ENCODE measurements at places on chromosomes 4 and X. TPM values are rescaled to one million over a fixed set of nuclear protein-coding genes. Genes with fewer than 3 reads are reported as not detected.

The COX7B gene
- 144 TPM for total RNA-seq

The ARAF gene
- total RNA-seq = 54.8 TPM

The HMX1 gene
- not detected for total RNA-seq

The MAP9 gene
- total RNA-seq = 0.15 TPM

The CNKSR2 gene
- 2.4 TPM for total RNA-seq

The ETDB gene
- not detected for total RNA-seq

The GUCY1B1 gene
- total RNA-seq = 5.6 TPM

The HELT gene
- not detected for total RNA-seq

The GPR101 gene
- total RNA-seq = not detected

The IL13RA2 gene
- 2.8 TPM for total RNA-seq

The BTK gene
- 3.3 TPM for total RNA-seq

The ADH4 gene
- total RNA-seq = 683 TPM

The SYTL5 gene
- 2.4 TPM for total RNA-seq

GRCh38 chr4:152458801-152459302, 77.0 kb downstream of the FBXW7 start:
- no peak for DNase-seq

DNA sequence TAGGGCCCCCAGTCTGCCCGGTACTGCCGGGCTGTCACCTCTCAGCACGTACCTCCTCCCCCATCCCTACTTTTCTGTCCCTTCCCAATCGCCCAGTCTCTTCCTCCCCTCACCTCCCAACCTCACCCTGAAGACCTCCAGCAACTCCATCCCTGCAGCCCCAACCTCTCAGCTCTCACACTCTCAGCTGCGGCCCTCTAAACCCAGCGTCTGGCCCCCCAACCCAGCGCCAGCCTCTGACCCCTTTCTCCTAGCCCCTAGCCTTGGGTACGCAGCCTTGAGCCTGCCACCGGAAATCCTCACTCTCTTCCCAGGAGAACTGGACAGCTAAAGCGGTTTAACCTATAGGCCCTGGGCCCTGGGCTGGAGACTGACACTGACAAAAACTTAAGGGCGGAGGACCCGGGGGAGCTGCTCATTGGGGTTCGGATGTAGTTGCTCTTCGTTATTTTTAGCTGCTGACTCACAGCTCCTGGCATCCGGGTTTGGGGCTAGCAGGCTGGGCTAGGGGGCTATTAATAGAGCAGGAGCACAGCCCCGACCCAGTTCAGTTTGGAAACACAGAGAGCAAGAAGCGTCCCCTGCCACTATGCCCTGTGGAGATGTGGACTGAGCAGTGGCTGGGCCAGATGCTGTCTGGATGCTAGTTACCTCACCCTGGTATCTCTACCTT, 9.6 kb upstream of the DLG3 start:
- no peak for DNase-seq

DNA sequence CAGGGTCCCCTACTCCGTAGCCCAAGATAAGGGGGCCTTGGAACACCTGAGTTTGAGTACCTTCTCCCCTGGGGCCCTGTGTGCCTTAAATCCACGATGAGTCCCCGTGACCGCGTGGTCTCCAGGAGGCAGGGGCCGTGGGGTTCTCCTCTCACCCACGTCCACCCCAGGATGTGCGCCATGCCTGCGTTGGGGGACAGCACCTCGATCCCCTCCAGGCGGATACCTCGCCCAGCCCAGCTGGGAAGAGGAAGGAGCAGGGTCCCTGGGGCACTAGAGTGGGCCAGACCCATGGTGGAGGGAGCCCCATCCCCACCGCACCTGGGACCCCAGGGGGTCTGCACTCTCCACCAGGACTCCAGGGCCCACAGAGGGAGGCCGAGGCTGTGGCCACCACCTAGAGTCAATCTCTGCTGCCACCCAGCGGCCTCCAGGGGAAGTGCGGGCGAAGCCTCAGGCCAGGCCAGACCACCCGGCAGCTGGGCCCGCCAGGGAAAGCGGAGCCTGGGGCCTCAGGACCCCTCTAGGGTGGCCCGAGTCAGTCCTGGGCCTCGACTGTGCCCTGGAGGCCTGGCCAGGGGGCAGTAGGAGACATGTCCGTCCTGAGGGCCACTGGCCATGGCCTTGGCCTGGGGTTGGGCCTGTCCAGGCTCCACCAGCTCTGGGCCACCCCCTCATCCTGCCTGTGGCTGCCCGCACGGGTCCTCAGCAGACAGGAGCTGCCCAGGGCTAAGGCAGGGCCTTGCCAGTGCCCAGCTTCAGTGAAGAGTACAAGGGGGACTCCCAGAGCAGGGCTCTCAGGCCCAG, 55.0 kb downstream of the FAM53A start:
- peak; percentile 66 for DNase-seq

- DNase-seq = no peak
Measured at GRCh38 chrX:19990151-19990555, 708 bp downstream of the BCLAF3 start.

DNA sequence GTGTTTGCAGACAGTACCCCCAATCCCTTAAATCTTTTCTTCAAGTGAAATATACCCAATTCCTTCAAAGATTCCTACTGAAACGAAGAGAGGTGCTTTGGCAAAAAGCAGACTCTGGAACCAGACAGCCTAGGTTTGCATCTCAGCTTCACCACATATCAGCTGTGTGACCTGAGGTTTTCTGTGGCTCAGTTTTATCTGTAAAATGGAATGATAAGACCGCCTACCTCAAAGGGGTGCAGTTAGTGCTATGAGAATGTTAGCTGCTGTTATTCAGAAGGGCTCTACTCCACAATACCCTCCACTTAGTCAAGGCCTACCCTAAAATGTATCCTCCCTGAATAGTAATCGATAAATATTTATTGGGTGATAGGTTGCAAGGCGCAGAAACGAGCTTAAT, 664 bp downstream of the PIR start:
- no peak for DNase-seq

GRCh38 chr4:122246551-122246950, 94.4 kb downstream of the BLTP1 start:
- DNase-seq = no peak

DNA sequence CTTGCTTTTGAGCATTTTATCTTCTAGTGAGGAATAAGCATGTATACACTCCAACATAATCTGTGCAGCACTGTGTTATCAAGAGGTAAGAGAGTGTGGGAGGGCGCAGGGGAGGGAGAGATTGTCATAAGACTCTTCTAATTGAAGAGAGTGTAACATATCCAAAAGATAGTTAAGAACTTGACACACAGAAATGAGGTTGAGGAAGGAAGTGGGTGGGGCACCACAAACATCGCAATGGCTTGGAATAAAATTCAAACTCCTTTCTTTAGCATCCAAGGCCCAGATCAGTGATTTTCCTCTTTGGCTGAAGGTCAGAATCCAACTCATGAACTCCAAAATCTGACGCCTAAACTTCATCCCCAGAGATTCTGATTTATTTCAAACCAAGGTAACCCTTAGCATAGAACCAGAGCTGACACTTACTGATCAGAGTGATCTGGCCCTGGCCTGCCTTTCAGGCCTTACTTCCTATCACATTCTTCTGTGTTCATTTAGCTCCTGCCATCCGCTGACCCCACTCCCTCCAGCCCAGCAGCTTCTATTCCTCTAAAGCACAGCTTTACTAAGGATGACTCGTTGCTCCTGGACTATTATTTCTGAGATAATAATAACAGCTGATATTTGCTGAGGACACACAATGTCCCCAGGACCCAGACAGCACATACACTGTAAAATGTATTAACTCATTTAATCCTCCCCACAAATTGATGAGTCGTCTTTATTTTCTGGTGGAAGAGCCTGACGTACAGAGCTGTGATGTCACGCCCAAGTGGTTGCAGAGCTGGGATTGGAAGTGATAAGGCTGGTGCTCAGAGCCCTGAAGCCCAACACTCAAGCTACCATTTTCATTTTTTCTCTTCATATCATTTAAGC, 10.6 kb upstream of the CTSO start:
- no peak for DNase-seq

GRCh38 chr4:33045334-33045733, 2325.2 kb downstream of the PCDH7 start:
- DNase-seq = no peak

GRCh38 chr4:89619206-89619962, 217.6 kb downstream of the SNCA start:
- DNase-seq = no peak

- no peak for DNase-seq
Measured at GRCh38 chrX:114582698-114583395, 1.0 kb upstream of the HTR2C start.

DNA sequence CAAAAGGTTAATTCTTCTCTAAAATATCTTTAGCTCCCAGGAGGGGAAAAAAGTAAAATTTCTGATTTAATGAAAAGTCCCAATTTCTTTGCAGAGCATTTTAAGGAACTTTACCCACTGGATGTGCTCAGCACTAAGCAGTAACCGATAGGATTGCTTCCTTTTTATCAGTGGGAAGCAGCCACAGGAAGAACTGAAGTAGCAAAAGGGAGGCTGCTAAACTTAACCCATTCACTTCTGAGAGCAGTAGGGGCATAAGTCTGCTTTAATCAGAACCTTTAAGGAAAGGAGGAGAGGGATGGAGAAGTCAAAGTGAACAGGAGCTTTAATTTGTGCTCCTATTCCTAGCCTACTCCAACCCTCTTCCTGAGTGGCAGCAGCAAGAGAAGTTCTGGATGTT, at the start of gene F8:
Gene F8 (minus strand): TSS at position 139 of the 400 bp plus-strand sequence. CDS start 171 bp downstream, outside the sequence.
- DNase-seq = no peak

DNA sequence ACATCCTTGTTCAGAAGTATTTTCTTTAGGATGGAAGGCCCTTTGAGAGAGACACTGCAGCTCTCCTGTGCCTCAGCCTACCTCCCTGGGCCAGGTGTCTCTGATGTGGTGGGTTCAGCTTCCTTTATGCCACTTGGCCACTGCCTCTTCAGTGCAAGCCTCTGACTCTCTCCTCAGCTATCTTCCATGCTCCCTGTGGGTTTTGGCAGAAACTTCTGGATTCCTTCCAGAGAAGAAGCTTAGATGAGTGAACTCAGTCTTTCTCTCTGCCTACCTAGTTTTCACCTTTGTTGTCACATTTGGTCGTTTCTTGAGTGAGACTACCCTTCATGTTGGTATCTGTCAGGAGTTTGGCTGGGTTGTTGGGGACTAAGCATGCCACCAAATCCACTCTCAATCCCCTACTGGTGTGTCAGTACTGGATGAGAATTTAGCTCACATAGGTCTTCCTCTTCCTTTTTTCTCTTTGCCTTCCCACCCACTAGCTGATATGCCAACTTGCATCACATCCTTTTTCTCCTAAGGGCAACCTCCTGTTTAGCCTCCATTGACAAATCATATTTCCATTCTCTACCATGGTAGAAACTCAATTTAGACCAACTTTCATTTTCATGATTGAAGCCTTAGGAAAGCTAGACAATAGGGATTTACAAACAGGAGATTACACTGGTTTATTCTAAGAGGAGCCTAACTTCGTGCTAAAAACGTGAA, 32.0 kb downstream of the IL15 start:
- DNase-seq = no peak

- DNase-seq = no peak
Measured at GRCh38 chrX:40015693-40016092, 82.1 kb downstream of the BCOR start.

DNA sequence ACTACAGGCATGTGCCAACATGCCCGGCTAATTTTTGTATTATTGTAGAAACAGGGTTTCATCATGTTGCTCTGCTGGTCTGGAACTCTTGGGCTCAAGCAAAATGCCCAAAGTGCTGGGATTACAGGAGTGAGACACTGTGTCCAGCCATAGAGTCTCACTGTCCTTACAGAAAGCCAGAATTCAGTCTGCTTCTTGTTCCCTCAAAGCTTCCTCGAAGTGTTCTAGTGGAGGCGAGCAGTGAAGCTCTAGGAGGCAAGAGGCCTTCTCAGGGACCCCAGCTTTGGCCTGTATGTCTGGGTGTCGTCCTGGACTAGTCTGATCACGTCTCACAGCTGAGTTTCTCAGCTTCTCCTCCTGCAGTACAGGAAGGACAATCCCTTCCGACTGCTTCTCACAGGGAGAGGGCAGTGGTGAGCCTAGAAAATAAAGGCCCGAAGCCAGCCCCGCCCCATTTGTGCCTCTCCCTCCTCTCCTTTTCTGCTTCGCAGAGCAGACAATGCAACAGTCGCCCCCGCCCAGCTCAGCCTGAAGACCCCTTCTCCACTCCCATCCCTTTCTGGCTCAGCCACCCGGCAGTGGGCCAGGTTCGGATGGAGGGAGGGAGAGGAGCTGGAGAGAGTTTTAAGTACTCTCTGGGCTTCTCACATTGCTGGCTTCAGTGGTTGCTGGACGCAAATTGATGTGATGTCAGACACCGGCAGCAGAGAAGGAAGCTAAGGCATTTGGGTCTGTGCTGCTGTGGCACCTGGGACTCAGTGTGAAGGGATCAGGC, 11.1 kb upstream of the FAM3A start:
- DNase-seq = peak; percentile 71

DNA sequence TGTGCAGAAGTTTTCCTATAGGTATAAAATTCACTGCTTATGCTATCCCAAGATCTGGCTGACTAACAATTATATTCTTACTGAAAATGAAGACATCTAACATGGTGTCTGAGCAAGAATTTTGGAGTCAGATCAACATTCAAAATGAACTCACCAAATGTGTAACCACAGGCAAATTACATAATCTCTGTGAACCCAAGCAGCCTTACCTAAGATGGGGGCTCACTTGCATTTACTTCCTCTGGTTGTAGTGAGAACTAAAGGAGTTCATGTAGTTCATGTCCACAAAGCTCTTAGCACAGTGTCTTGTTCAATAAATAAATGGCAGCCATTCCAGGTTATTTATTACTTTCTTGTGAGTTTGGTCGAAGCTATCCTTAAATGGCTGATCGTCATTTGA, 163.9 kb upstream of the LCORL start:
- no peak for DNase-seq

DNA sequence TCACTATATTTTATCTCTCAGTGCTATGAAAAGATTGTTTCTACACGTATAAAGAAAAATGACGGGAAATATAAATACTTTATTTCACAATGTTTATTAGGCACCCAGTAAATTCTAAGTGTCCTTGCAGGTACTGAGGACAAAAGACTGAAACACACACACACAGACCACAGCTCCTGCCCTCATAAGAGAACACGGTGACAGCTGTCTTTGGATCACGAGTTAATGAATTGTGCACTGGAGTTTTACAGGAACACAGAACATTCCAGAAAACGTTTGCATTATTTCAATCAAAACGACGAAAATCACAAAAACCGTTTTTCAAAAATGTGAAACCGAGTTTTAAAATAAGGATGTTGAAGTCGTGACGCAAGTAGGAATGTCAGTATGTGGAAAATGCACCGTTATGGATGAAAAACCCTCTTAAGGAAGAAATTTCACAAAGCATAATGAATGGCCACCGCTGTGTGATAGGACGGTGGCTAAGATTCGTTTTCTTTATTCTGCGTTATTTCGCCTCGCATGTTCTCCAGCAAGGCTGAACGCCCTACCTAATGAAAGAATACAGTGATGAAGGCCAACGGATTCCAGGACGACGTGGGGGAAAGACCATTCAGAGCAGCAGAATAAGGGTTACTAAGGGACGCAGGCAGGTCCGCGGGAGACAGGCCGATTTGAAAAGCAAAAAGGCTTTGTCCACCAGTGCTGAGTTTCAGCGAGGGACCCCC, 24.2 kb downstream of the FAM156A start:
- DNase-seq = no peak

DNA sequence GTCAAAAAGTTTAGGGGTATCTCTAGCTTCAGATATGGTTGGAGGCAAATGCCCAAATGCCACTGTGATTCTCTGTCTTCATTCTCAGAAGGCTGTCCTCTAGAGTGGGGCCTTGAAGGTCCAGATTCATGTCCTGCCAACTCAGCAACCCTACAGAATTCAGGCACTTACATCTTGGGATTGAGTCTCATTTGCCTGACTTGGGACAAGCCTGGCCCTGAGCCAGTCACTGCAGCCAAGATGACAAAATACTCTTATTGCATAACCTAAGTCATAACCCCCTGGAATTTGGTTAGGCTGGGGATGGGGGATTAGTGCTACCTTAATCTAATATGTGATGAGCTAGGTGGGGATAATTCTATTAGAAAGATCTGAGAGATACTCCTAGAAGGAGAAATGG, 100.5 kb downstream of the AREG start:
- DNase-seq = peak; percentile 53
